ENCODE measurements at places on chromosomes 3 and 15.

GRCh38 chr3:71926262-71926600, 141.3 kb upstream of the PROK2 start:
- DNase-seq: no peak

DNA sequence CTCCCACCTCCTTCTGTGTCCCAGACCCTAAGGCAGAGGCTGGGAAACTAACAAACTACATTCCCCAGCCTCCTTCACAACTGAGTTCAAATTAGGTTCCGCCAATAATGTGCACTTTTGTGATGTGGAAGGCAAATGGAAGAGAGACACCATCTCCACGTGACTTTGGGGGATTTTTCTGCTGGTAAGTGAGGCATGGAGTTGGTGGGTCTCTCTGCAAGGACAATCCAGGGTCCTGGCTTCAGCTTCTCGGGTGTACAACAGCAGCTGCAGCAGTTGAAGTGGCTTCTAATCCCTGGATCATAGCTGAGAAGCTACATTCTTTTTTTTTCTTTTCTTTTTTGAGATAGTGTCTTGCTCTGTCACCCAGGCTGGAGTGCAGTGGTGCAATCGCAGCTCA, 58.9 kb upstream of the GATA2 start:
- no peak for DNase-seq

DNA sequence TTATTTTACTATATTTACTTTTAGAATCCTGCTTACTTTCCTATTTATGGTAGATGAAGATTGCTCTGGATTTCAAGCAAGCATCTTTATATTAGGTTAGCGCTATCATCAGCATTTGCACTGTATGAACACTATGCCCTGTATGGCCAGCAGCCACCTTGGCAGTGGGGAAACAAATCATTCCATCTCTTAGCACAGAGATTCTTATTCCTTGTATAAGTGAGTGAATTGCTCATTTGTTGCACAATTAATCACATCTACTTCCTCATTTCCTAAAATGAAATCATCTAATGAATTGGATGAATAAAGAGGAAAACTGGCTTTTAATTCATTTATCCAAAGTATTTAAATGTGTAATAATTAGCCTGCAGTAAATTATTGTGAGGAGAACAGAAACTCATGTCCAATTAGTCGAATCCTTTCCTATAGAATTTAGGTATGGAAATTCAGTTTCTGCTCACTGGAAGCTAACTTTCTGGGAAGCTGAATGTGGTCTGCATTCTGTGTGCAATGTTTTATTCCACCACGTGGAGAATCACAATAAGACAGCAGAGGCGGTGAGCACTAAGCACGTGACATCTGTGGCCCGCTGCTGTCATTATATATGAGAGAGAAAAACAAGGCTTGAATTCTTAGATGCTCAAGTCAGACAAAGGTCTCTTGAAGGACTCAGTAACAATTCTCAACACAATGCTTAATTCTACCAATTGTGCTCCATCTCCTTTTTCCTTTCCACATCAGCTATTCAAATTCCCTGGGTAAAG, 93.4 kb downstream of the PEX5L start:
- no peak for DNase-seq

DNA sequence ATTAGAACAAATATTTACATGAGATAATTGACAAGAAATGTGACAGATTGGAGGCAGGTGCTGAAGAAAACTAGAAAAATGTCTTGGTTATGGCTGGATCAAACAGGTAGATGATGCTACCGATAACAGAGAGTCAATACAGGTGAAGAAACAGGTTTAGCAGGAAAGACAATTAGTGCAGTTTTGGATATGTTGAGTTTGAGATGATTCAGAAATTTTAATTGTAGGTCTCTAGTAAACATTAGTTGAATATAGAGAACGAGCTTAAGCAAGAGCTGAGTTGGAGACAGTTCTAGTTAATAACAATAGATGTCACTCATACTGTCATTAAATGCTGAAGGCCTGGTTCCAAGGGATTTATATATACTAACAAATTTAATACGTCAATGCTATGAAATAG, 524.4 kb downstream of the NSUN3 start:
- DNase-seq: no peak

DNA sequence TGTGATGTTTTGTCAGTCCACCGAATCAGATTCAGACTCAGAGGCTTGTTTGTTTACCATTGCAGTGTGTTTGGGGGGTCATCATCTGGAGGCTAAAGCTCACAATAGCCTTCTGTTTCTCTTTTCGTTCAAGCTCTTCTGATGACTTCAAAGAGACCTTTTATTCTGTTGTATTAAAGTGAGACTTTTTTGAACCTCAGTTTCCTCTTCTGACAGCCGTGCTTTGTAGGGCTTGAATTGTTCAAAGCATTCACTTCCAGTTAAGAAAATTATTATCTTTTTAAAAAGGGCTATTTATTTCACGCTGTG, 1.3 kb downstream of the PXK start:
- no peak for DNase-seq
